ENCODE measurements at places on chromosomes 2 and 18.

- DNase-seq: no peak
Measured at GRCh38 chr18:31267823-31268481, 50.0 kb upstream of the DSG1 start.

- DNase-seq: no peak
Measured at GRCh38 chr2:62014102-62014501, 108.6 kb downstream of the COMMD1 start.

GRCh38 chr2:86174445-86174844, 20.8 kb downstream of the IMMT start:
- no peak for DNase-seq

- DNase-seq: no peak
Measured at GRCh38 chr2:10876963-10877362, 34.8 kb upstream of the KCNF1 start.

DNA sequence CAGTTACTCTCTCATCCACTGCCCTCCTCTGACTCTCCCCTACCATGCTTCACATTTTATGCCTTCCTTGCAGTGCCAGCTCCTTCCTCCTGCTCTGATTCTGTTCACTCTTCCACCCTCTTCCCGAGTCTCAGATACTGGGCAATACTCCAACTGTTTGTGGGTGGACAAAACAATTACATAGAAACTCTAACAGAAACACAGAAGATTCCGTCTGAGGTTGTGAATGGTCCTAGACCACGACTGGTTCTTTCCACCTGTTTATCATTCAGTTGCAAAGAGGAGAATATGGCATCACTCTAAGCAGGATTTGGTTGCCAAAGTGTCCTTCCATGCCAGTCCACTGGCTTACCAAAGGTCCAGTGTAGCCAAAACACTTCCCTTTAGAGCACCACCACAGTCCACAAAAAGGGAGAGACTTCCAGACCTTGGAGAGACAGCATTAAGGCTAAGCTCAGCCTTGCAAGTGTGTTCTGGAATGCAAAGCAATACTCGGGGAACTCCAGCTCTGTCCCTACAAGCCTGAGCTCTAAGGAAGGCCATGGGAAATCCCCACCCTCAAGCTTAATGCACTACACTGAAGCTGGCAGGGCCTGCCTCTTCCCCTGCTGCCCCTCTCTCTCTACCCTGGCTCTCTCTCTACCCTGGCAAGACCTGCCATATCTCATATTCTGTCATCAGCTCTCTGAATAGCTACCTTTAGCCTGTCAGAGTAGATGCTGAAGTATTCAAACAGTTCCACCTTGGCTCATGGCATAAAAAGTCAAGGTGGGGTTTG, 33.6 kb upstream of the RND3 start:
- DNase-seq: no peak

DNA sequence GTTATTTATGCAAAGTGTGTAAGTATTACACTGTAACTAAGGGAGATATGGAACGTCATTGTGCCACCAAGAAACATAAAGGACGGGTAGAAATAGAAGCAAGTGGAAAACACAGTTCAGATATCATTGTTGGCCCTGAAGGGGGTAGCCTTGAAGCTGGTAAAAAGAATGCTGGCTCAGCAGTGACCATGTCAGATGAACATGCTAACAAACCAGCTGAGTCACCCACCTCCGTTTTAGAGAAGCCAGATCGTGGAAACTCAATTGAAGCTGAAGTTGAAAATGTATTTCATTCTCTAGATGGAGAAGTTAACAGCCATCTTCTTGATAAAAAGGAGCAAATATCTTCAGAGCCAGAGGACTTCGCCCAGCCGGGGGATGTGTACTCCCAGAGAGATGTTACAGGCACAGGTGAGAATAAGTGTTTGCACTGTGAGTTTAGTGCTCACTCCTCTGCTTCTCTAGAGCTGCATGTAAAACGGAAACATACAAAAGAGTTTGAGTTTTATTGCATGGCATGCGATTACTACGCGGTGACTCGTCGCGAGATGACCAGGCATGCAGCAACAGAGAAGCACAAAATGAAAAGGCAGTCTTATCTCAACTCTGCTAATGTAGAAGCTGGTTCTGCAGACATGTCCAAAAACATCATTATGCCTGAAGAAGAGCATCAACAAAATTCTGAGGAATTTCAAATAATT, 36.1 kb downstream of the ZNF407 start:
- no peak for DNase-seq

DNA sequence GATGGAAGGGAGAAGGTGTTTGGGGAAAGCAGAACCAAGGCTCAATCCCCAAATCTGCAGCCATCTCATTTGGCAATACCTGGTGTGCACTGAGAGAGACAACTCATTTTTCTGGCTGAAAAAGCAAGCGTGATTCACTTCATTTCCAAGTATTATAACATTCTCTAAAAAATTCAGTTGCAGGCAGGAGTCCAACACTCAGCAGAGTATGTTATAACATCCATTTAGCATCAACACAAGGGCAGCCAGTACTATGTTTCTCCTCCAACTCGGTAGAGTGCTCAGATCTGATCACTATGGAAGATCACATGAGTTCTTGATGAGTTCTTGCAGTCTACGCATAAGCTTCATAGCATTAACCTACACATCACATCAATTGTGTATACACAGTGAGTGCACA, 99.4 kb upstream of the PID1 start:
- DNase-seq: no peak

DNA sequence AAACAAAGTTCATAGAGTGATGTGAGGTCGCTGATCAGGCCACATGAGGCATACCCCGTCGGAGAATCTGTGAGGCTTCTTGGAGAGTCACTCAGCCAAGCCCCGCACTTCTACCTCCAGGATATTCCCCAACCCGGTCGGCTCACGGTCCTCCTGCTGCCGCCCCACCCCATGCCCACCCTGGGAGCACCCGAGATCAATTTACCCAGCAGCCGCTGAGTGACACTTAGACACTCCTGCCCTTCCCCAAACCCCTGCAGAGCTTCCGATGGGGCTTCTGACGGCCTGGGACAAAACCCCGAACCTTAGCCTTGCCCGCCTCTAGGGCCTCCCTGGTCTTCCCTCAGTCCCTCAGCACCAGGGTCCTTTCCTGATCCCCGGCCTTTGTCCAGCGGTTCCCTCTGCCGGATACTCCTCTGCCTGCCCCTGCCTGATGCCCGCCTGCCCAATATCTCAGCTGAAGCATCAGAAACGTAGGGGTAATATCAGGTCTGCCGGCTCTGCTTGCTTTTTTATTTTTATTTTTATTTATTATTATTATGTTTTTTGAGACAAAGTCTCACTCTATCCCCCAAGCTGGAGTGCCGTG, 18.9 kb upstream of the OTOS start:
- DNase-seq: no peak

DNA sequence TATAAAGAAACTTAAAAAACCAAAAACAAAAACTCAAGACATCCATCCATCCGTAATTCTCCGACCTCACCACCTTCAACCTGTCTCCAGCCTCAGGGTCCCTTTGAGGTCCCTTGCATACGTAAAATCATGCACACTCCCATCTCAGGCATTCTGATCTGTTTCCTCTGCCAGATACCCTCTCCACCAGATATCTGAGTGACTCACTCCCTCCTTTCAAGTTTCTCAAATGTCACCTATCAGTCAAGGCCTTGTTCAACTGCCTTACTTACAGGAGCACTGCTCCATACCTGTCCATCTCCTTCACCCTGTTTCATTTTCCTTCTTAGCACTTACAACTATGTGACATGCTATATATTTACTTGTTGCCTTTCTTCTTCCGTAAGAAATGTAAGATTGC, 369.3 kb downstream of the NBAS start:
- no peak for DNase-seq

DNA sequence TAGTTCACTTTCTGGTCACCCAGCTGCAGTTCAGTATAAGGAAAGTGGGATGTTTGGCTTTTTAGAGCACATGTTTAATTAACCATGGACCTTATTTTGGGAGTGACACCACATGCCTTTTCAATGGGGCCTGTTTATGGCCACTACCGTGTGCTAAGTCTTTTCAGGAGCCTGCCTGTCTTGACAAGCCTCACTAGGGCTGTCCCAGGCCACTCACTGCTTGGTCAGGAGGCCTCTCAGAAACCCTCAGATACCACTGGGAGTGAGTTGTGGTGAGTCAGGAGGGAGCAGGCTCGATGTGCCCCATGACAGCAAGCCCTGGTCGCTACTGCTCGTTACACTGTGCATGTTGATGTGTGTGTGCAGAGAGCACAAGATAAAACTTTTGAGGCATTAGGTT, 123.0 kb downstream of the MAP4K4 start:
- DNase-seq: no peak

DNA sequence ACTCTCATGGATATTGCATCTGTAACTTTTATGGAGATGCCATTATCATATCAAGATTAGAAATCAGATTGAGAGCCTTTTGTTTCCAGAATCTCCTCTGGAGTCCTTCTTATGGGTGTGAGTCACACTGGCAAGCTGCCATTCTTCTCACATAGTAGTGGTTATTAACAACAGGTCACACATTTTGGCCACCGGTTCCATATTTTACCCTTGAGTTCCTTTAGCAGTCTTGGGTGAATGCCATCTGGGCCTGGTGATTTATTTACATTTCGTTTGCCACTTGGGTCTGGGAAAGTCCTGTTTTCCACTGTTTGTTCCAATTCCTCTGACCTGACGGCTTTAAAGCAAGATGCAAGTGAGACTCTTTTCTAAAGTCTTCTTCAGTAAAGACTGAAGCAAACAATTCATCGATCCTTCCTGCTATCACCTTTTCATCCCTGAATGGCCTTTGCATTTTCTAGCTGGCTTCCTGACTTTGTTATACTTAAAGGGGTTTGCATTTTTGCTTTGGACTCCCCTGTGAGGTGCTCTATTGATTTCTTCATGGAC, 80.5 kb upstream of the CAVIN2 start:
- DNase-seq: no peak

- no peak for DNase-seq
Measured at GRCh38 chr18:45353530-45353929, 261.7 kb upstream of the SLC14A2 start.

GRCh38 chr2:182048088-182048487, 62.4 kb downstream of the PPP1R1C start:
- DNase-seq: no peak

- DNase-seq: no peak
Measured at GRCh38 chr2:171991027-171991426, 8.7 kb upstream of the METAP1D start.

DNA sequence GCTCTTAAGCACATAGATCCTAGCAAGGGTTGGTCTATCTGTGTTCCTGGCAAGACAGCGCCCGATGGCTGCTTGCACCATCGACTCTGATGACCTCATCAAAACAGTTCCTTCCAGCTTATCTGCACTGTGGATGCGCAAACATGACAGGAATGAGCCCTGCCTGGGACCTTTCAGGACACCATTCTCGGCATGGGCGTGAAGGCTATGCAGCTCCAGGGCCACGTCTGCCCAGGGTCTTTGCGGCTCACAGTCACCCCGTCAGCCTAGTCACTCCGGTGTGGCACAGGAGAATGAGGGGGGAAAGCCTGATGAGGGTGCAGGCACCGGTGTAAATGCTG, 147.8 kb upstream of the TWIST2 start:
- no peak for DNase-seq

DNA sequence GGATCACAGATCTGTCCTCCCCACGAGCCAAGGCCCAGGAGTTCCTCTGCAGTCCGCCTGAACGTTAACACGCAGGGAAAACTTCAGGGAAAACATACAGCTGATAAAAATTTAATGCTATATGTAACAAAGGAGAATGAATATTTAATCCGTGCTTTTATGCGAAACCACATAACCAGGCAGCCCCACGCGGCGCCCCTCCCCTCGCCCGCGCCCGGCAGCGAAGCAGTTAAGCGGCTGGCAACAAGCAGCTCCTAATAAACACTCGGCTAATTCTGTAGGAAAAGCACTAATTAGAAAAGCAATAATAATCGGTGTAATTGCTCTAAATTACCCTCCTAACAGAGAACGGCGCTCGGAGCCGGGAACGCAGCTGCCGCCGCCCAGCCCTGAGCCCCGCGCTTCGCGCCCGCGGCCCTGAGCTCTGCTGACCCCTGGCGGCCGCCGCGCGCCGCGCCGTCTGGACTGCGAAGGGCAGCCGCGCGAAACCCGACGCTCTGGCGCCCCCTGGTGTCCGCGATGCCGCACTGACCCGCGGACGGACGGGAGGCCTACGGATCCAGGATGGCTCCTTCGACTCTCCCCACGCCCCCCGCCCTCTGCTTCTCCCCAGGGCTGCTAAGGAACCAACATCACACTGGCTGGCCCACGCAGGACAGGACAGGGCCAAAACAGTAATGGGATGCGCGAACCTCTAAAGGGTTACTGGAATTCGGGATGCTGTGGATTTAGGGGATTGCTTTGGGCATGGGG, 181.4 kb downstream of the SMAD2 start:
- DNase-seq: no peak

DNA sequence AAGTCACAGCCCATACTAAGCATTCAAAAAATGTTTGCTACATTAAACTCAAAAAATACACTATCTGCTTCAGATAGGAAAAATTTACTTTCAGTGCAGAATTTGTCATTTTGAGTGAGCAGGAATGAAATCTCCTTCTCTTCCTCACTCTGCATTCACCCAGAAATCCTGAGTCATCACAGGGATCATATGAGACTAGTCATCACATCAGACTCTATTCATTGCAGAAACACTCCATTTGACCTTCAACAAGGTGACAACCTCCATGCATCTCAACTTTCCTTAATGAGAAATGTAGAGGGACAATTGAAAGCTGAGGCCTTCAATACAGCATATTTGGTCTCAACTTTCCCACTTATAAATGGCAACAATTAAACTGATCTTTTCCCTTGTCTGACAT, 130.4 kb upstream of the CYP26B1 start:
- DNase-seq: no peak

- no peak for DNase-seq
Measured at GRCh38 chr2:27288610-27289009, 6.4 kb downstream of the TRIM54 start.

DNA sequence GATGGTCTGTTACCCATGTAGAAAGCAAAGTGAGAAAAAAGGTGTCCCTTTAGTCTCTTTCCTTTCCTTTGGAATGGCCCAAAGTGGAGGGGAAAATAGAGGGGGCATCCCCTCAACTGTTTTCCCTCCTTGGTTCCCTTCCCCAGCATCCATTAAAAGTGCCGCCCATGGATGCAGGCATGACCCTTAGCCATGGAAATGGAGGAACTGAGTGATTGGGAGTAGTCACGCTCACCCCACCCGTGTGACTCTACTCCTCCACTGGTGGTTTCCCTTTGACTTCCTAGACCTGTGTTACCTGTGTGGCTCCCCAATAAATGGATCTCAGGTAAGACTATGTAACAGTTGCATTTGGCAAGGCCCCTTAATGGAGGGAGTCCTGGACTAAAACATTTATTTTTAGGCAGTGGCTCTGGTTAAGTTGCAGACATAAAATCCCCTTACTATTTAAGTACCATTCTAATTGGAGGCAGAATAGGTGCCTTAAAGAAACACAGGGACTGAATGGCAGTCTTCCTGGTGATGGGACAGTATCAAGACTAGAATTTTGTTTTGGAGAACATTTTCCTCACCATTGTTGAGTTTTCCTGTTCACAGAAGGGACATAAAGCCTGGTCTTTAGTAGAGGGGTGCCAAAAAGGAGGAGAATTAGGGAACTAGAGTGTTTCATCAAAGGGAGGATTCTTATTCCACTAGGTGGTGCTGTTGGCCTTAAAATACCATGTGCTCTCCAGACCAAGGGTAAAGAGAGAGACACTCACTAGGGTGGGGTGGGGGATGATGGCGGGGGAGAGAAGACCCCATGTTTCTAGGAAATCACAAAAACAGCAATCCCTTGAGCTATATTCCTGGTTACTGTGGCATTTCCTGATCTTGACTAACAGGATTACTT, 25.7 kb upstream of the PLA2R1 start:
- DNase-seq: no peak
